ENCODE measurements at places on chromosomes 13 and 19. TPM values are rescaled to one million over a fixed set of nuclear protein-coding genes. Genes with fewer than 3 reads are reported as not detected.
A peak's percentile ranks its signal among the peaks of the same experiment; 100 is the strongest.

DNA sequence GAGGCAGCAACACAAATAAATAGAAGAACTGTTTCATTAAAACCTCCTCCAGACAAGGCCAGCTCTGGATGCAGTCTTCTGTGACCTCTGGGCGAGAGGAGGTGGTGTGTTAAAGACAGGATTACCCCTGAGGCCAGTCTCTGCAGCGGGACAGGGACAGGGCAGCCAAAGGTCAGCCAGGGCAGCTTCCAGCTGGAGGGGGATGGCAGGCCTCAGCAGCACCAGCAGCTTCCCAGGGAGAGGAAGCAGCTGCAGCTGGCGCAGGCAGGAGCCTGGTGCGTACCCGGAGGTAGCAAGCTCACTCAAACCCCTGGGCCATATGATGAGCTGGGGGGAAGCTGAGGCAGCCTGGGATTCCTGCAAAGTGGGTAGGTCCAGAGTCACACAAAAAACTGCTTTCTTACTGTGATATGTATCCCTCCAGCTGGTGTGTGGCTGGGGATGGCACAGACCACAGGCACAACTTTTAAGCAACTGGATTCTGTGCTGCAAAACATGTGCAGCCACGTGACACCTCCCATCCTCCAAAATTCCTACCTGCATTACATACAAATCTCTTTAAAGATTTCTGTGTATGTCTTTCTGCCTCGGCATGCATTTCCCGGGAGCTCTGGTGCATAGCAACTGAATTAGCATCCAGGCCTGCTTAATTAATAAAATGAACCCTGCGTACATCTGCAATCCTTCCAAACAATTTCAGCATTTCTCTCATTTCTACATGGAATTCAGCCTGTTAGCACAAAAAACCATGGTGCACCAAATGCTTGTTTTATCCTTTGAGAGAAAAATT lies 238.3 kb upstream of the MAB21L1 start:
- no peak for DNase-seq

- DNase-seq: no peak
Observed at GRCh38 chr13:23987331-23987894, 90.1 kb upstream of the C1QTNF9B start.

- no peak for DNase-seq
Observed at GRCh38 chr19:15114153-15114540, 6.9 kb downstream of the SYDE1 start.

DNA sequence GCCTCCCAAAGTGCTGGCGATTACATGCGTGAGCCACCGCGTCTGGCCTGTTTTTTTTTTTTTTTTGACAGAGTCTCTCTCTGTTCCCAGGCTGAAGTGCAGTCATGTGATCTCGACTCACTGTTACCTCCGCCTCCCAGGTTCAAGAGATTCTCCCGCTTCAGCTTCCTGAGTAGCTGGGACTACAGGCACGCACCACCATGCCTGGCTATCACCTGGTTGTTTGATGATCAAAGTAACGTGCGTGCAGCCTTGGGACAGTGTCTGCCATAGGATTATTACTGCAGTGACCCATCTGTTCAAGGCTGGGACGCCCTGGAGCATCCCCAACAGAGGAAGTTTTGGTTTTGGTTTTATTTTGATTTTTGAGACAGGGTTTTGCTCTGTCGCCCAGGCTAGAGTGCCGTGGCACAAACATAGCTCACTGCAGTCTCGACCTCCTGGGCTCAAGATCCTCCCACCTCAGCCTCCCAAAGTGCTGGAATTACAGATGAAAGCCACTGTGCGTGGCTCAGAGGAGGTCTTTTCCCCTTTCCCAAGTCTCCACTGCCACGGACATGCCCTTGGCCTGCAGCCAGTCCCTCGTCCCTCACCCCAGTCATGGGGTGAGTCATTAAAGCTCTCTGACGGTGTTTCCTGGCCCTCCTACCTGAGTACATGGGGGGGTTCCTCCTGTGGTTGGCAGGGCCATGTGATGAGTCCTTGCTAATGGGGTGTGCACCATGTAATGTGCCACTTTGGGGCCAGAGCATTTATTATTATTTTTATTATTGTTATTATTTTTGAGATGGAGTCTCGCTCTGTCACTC lies 65.6 kb downstream of the IER2 start:
- no peak for DNase-seq

DNA sequence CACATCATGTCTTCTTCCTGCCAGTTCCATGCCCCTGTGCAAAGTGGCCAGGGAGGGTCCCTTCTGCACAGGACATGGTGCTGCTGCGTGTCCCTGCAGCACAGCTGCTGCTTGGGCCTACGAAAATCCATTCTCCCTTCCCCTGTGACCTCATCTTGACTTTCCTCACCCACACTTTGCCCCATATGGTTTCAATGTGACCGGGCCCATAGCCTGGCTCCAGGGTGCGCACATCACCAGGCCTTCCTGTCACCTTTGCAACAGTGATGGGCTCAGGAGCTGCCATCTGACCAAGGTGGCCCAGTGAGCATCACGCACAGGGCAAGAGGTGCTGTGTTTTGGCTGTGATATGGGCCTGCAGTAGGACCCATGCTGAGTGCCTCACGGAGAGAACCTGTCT lies 10.8 kb downstream of the PPP1R12C start:
- DNase-seq: no peak

GRCh38 chr19:29662604-29663404 lies 2.5 kb upstream of the PLEKHF1 start:
- peak; percentile 72 for DNase-seq

GRCh38 chr13:20420938-20421337 lies 104.7 kb downstream of the CRYL1 start:
- no peak for DNase-seq

Gene ZNF177
- total RNA-seq: 4.4 TPM

Gene CYP2F1
- total RNA-seq: not detected

Gene NR2F6
- 24.8 TPM for total RNA-seq

Gene KLHL1
- total RNA-seq: not detected
